SJSA1 (cell line): ENCODE measurements at places on chromosomes 2 and 18. TPM values are rescaled to one million over a fixed set of nuclear protein-coding genes. Genes with fewer than 3 reads are reported as not detected.

Gene TLX2
- total RNA-seq, result not detected in 2 replicates

Gene PSMA8
- not detected in 2 replicates for total RNA-seq

Gene SERPINB4
- 0.26 TPM in 1 of 2 replicates, not detected in the other for total RNA-seq

Gene SLC8A1
- total RNA-seq, result 17.6 and 20.1 TPM in 2 replicates

Gene CXCR1
- not detected in 2 replicates for total RNA-seq

Gene KIF1A
- total RNA-seq, result not detected in 2 replicates

Gene DSG2
- 48.2 and 65.5 TPM in 2 replicates for total RNA-seq

Gene XIRP2
- total RNA-seq, result not detected in 2 replicates

Gene SUCLG1
- total RNA-seq, result 118 and 139 TPM in 2 replicates

Gene DCDC2C
- not detected in 2 replicates for total RNA-seq

Gene PMAIP1
- 24.2 and 31.7 TPM in 2 replicates for total RNA-seq

Gene GALR1
- not detected in 2 replicates for total RNA-seq

GRCh38 chr2:144501627-144502026 is 18.3 kb downstream of the ZEB2 start:
- DNase-seq, result no peak

DNA sequence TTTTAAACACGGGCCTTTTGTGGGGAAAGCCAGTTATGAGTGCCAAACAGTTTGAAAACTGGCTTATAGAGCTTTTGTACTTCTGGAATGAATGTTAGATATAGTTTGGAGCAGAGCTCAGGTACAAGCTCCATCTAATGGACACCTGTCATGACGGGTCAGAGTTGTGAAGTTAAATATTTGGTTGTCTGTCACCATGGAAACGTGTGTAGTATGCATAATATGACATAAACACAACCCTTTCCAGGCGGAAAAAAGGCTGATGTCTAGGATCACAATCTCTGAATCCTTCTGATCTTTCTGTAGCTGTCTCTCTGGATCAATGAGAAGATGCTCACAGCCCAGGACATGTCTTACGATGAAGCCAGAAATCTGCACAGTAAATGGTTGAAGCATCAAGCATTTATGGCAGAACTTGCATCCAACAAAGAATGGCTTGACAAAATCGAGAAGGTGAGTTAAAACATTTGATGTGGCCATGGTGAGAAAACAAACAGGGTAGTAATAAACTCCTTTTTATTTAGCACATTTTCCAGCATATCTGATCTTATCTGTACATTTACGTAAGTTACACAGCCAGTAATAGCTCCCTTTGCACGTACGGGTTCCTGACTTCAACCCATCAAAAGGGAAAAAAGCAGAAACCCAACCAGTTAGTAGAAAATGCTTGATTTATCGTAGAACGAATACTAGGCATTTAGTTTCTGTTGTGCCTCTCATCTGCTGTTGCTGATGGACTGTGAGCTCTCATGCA is 80.6 kb upstream of the EML6 start:
- DNase-seq, result no peak

DNA sequence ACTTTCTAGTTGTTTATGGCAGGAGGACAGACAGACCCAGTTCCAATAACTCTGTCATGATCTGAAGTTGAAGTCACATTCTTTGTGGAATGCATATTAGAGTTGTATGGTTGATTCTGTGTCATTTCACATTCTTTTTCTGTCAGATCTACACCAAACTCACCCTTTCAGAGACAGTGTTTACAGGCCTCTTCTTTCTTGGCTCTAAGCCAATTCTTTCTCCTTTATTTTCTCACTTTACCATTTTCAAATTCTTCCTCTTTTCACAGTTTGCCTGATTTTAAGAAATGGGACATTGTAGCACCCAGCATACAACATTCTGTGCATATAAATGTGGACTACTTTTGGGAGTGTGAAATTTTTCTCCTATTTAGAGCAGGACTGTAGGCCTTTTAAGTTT is 103.7 kb downstream of the CCDC85A start:
- DNase-seq, result no peak

DNA sequence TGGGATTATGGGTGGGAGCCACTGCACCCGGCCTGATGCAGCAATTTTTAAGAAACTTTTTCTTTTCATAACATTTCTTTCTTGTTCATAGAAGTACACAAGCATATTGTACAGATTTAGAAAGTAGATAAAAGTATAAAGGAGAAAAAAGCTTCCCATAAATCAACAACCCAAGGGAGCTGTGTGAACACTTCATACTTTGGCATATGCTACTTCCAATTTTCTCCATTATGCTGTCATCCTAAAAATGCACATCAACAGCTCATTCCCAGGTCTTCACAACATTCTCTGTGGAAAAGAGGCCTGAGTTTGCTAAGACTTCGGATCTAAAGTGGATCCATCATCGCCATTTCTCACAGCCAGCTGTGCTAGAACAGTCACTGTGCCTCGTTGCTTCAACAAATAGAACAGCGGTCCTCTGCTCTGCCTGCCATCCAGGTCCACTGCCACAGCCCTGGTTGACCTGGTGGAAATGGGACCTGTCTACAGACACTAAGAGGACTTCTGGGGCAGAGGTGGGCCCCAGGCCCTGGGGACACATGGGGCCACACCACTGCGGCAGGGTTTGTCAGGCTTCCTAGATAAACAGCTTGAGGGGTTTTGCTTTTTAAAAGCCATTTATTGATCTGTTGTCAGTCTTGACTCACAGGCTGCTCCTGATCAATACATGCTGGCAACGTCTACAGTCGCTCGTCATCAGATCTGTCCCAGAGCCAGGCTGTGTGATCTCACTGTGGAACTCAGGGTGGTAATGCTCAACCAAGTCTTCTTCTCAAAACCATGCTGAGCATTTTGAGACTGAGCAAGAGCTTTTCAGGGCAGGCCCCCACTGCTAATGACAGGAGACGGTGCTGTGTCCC is 72.7 kb upstream of the MGAT4A start:
- DNase-seq, result no peak

DNA sequence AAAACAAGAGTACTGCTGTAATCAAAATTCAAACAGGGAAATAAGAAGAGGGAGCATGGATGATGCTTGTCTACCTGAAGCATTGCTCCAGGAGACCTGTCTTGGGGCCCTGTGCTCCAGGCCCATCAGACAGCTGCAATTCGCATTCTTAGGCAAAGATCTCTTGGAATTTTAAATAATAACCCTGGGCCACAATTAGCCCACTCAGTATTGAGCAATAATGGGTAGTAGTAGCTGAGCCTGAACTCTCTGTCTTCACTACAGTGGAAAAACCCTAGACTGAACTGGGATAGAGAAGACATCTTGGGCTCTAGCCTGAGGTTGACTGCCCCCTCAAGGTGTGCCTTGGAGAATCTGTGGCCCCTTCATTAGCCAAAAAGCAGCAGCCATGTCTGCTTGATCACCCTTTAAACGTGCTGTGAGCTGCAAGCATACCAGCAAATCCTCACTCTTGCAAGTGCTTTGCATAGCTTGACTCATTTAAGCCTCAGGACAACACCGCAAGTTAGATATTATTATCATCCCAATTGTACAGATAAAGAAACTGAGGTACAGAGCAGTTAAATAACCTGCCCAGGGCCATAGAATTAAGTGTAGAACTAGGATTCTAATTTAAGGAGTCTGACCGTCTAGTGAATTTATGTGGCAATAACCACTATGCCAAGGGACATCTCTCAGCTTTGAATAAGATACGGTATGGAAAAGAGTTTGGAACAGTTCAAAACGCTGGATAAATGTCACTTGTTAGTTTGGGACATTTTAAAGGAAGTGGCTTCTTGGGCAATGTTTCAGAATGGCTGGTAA is 69.0 kb downstream of the DDX1 start:
- no peak for DNase-seq

GRCh38 chr2:18961991-18962421 is 372.6 kb upstream of the NT5C1B start:
- no peak for DNase-seq

DNA sequence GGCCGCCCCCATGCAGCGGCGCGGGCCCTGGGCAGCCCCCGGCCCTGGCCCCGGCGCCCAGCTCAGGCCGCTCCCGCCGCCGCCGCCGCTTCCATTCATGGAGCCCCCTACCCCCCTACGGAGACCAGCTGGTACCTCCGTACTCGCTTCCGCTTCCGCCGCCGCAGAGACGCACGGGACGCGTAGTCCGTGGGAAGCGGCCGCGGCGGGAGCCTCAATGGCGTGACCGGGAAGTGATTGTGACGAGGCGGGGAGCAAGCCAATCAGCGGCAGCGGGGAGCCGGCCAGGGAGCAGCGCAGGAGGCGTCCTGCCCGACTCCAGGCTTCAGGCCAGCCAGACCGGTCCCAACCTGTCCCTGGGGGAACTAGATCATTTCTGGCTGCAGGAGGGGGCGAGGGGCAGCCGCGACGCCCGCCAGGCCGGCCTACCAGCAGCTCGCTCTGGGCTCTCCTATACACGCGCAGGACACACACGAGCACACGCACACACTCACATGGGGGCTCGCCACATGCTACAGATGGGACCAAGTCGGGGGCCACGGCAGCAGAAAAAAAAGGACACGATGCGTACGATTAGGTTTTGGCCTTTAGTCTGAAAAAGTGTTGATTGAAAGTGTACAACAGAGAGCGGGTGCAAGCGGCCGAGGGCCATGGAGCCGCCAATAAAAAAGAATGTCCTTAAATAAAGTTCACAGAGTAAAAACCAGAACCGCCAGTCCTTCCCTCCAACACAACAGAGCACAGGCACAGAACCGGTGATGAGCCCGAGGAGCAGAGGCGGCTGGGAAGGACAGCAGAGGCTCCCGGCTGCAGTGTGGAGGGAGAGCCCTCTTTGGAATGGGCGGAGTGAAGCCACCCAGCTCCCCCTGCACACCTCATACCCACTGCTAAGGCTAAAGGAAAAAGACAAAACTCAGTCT is at the start of gene ZNF513:
ZNF513 (minus strand) TSS at position 109 of the 920 bp plus-strand sequence. CDS start 208 bp downstream, outside the sequence.
- peak; percentile 84 for DNase-seq

DNA sequence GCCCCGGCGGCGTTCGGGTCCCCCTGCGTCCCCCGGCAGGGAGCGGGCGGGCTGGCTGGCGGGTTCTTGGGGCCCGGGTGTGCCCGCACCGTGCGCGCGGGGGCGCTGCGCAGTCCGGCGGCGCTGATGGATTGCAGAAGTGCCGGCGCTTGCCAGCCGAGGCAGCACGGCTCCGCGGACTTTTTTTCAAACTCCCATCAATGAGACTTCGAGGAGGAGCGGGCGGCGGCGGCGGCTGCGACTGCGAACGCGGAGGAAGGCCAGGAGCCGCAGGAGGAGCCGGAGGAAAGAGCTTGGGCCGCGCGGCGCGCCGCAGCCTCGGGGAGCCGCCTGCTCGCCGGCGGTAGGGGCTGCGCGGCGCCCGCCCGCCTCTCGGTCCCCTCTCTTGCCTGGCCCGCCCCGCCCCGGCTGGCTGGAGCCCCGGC is at the start of gene GLI2:
GLI2 (plus strand) TSS at position 123 of the 425 bp plus-strand sequence. CDS start 61,453 bp downstream, outside the sequence.
- peak; percentile 77 for DNase-seq

DNA sequence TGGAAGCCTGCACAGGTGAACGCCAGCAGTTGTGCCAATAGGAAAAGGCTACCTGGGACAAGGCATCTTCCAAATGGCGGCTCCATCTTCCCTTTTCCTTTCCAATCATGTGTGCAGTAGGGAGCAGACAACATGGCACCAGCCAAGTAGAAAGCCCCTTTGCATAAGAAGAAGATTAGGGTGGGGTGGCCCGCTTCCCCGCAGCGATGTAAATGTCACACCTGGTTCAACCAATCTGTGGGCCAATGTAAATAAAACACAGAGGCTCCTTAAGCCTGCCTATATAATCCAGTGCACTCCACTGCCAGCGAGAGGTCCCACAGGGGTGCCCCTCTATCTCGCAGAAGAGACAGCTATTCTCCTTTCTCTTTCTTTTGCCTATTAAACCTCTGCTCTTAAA is 468.4 kb upstream of the CRIM1 start:
- no peak for DNase-seq

- no peak for DNase-seq
These were observed 40.5 kb downstream of the ZNF407 start for GRCh38 chr18:74638210-74638609.

- no peak for DNase-seq
These were observed 291.8 kb upstream of the CHAC2 start for GRCh38 chr2:53475766-53476165.

DNA sequence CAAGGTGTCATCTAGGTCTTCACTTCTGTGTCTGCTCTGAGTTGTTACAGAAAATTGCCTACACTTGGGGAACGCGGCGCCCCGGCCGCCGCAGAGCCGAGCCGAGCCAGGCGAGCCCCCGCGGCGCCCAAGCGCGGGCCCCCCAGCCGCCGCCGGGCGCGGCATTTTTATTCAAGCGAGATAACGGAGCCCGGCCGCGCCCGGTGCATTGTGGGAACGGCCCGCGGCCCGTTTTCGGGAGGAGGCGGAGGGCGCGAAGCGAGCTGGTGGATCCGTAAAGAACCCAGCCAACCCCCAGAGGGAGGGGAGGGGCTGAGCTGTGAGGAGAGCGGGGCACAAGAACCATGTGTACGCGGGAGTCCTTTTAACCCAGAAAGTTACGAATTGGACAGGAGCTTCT is 191.8 kb downstream of the FTCDNL1 start:
- no peak for DNase-seq

DNA sequence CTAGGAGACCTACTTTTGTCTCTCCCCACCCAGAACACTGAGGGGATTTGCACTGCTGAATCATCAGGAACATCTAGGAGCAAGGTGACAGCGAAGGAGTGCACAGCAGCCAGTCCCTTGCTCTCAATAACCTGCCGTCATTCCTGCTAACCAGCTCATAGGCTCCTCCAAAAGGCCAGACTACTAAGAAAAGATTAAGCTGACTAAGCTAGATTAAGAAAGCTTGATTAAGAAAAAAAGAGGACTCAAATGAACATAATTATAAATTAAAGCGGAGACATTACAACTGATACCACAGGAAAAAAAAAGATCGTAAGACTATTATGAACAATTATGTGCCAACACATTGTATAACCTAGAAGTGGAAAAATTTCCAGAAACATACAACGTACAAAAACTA is 1254.8 kb upstream of the CHAC2 start:
- no peak for DNase-seq

GRCh38 chr2:98277162-98277859 is 68.9 kb upstream of the CNGA3 start:
- no peak for DNase-seq

DNA sequence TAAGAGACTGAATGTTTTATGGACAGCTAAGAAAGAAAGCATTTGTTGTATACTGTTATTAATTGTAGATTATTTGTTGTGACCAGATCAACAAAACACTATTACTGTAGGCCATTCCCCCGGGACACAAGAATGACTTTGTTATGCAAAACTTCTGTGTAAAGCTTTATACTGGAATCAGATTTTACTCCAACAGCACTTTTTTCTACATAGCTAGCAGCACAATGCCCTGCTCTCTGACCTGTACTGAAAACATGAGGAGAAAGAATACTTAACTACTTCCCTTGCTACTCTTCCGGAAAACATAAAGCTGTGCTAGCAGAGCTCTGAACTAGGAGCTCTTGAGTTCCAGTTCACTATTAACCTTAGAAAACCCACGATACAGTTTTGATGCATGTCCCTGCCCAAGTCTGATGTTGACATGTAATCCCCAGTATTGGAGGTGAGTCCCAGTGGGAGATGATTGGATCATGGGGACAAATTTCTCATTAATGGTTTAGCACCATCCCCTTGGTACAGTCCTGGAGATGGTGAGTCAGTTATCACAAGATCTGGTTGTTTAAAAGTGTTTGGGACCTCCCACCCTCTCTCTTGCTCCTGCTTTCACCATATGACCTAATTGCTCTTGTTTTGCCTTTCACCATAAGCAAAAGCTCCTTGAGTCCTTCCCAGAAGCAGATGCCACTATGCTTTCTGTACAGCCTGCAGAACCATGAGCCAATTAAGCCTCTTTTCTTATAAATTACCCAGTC is 601.1 kb upstream of the PIK3C3 start:
- DNase-seq, result no peak

- DNase-seq, result no peak
These were observed 396.2 kb downstream of the BCL11A start for GRCh38 chr2:60157283-60157682.
